ENCODE measurements at places on chromosomes 12 and 14. TPM values are rescaled to one million over a fixed set of nuclear protein-coding genes. Genes with fewer than 3 reads are reported as not detected.

The RNASE4 gene
- 31.9 TPM for total RNA-seq

The DHRS4 gene
- 61.6 TPM for total RNA-seq

The PRH1 gene
- total RNA-seq, result 21.0 TPM

The APOF gene
- not detected for total RNA-seq

The DGKA gene
- 36.4 TPM for total RNA-seq

The CDKN1B gene
- total RNA-seq, result 31.2 TPM

The LIN7A gene
- 7.6 TPM for total RNA-seq

The SLC24A4 gene
- total RNA-seq, result not detected

The PDE3A gene
- total RNA-seq, result 2.2 TPM

Data from bronchial smooth muscle cell (primary cell).